Stimulated activated CD8-positive, alpha-beta memory T cell treated with anti-CD3 and anti-CD28 coated beads, Interleukin-4, amount 100 ng/mL, for 24 hours (primary cell): ENCODE measurements at places on chromosomes 13 and 19.

GRCh38 chr19:43572171-43572588 lies 3.1 kb downstream of the XRCC1 start:
- no peak for DNase-seq

- peak; percentile 6 for DNase-seq
Measured at GRCh38 chr19:41226053-41226873, 7.2 kb downstream of the AXL start.

DNA sequence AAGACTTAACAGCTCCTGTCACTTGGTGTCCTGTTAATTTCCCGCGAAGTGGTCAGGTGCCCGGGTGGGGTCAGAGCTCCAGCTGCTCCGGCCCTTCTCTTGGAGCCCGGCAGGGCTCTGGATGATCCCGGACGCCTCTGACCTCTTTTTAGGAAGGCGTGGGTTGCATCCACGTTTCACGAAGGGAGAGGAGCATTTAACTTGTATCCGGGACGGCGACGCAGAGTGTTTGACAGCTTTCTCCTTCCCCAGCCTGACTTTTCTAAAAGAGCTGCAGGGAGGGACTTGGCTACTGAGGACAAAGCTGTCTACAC lies 656 bp downstream of the ZNF155 start:
- DNase-seq: no peak

GRCh38 chr13:24614306-24615080 lies 65.7 kb upstream of the ATP12A start:
- DNase-seq: no peak

DNA sequence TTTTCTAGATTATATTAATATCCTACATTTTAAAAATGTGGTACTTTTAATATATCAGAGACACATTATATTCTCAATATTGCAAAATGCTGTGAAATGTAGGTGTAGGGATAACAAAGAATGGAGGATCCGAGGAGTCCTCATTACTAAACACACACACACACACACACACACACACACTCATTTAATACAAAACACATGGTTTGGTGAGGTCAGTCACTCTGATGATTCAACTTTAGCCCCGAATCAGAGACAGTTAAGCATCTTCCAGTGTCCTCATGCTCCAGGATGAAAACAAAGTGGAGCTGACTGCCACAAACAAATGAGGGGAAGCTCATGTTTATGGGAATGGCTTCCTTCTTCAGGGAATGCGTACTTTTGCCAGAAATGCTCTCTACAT lies 147.5 kb downstream of the CYSLTR2 start:
- DNase-seq: no peak

DNA sequence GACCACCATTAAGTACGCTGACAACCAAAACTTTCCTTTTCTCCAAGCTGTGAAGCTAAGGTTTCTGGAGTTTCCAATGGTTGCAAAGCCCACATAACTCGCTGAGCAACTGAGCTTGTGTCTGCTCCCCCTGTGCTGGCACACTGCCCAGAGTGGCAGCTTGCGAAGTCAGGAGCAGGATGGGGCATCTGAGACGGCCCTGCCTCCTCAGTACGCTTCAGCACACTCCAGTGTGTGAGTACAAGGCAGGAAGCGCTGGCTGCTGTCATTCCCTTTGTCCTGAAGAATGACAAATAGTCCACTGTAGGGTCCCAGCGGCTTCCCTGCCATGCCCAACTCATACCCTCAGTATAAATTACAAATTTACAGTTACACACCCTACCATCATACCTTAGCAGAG lies 51.5 kb downstream of the SKA3 start:
- no peak for DNase-seq

DNA sequence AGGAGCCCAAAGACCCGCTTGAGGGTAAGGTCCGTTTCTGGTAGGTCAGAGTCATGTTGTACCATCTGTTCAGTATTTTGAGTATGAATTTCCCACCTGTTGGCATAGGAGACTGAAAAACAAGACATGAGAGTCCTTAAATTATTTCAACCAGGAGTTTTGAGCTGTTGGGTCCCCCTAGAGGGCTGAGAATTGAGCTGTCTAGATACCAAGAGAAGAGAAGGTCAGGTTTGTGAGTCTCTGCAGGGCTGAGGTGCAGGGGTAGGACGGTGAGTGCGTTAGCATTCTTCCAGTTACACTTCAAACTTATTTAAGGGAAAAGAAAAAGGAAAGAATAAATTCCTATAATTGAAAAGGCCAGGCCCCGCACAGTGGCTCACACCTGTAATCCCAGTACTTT lies 5.0 kb downstream of the CBLC start:
- DNase-seq: no peak
